ENCODE measurements at places on chromosomes 3 and 15. TPM values are rescaled to one million over a fixed set of nuclear protein-coding genes. Genes with fewer than 3 reads are reported as not detected.
A peak's percentile ranks its signal among the peaks of the same experiment; 100 is the strongest.

The GPR160 gene
- polyA plus RNA-seq = 8.6 TPM

The PRSS50 gene
- 1.2 TPM for polyA plus RNA-seq

DNA sequence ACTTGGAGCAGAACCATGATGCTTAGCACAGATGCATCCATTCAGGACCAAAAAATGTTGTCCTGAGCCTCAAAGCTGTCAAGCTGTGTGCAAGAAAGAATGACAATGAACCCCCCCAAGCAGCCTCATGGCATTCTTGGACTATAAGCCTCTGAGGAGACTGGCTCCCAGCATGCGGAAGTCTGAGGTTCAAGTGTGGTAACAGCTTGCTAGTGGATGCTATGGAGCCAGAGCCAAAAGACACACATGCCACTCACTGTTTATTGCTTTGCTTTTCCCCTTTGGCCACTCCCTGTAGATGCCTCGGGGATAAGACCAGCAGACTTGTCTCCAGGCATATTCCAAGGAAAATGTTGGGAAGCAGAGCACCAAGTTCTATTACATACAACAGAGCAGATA is 38.2 kb upstream of the SNRK start:
- no peak for DNase-seq

The SLC2A2 gene
- not detected for polyA plus RNA-seq

DNA sequence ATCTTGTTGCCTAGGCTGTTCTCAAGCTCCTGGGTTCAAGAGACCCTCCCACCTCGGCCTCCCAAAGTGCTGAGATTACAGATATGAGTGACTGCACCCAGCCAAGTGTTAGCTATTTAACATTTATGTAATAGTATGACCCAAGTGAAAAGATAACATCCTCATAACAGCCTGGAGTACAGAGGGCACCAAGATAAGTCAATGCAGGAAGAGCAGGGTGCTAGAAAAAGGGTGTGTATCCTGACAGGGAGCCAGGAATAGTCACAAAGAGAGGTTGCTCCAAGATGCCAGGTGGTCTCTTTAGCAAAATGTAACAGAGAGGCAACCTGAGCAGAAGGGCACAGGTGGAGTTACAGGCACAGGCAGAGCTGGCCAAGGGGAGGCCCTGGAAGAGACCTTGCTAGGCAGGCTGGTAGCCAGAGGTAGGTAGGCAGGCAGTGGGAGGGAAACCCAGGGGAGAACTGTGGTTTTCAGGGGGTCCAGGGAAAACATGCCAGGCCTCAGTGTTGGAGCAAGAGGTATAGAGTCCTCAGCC is 277.4 kb downstream of the ERC2 start:
- no peak for DNase-seq

- DNase-seq = no peak
Observed at GRCh38 chr3:170809007-170809974, 60.7 kb downstream of the RPL22L1 start.

The CADM2 gene
- polyA plus RNA-seq = 1.7 TPM

DNA sequence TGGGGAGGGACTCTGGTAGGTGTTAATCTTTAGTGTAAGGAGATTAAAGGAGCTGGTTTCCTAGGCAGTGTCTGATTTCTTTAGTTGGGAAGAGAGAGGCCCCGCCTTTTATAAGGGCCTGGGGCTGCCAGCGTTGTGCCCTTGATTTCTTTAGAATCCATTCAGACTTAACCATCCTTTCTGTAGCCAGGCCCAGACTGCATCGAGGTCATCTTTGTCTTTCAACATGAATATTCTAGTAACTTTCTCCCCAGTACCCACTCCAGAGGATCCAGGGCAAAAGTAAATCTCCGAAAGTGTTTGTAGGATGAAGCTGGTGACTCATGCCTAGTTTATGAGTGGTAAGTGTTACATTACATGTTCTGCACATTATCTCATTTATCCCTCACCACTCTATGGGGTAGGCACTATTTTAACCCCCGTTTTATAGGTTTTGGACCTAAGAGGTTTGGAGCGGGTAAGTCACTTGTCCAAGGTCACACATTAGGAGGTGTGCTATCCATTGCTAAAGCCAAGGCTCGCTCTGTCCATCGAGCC is 11.8 kb upstream of the USP3 start:
- no peak for DNase-seq

- DNase-seq = no peak
Observed at GRCh38 chr15:68235022-68235421, 5.5 kb upstream of the CLN6 start.

- DNase-seq = no peak
Observed at GRCh38 chr3:161508852-161509477, 12.4 kb downstream of the OTOL1 start.

The UBE2E1 gene
- polyA plus RNA-seq = 171 TPM

DNA sequence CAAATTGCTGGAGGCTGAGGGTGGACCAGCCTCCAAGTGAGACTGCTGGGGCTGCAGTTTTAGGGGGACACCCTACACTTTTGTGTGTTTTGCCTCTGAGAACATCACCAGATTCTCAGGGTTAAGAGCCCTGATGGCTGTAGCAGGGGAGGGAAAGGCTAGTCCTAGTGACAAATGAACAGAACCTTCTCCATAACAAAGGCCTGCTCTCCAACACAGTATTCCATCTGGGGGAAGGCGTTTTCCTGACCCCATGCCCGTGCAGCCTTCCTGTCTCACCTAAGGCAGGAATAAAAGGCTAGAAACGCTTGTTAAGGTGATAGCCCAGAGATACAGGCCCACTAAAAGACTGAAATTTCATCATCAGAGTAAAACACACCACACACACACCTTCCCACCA is 50.2 kb upstream of the NSMCE3 start:
- no peak for DNase-seq

DNA sequence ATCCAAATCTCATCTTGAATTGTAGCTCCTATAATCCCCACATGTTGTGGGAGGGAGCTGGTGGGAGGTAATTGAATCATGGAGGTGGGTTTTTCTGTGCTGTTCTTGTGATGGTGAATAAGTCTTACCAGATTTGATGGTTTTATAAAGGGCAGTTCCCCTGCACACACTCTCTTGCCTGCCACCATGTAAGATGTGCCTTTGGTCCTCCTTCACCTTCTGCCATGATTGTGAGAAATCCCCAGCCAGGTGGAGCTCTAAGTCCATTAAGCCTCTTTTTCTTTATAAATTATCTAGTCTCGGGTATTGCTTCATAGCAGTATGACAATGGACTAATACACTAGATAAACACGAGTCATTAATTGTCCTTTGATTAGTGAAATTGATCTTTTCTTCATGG is 214.5 kb upstream of the CFAP20DC start:
- no peak for DNase-seq

GRCh38 chr3:152176998-152177397 is 91.7 kb upstream of the MBNL1 start:
- no peak for DNase-seq

GRCh38 chr3:182240474-182240873 is 528.7 kb downstream of the SOX2 start:
- DNase-seq = no peak

- DNase-seq = no peak
Observed at GRCh38 chr3:182183716-182184430, 472.1 kb downstream of the SOX2 start.

The CDC25A gene
- polyA plus RNA-seq = 7.5 TPM

GRCh38 chr3:151278230-151278629 is at the start of gene P2RY14:
Gene P2RY14, minus strand, starts transcription at chr3:151278542. Its CDS starts 64,226 bp downstream, at chr3:151214316.
- no peak for DNase-seq

The FAIM gene
- polyA plus RNA-seq = 31.0 TPM

The CEMIP gene
- 13.7 TPM for polyA plus RNA-seq

The DUOXA2 gene
- not detected for polyA plus RNA-seq

The TRAT1 gene
- polyA plus RNA-seq = 0.15 TPM

DNA sequence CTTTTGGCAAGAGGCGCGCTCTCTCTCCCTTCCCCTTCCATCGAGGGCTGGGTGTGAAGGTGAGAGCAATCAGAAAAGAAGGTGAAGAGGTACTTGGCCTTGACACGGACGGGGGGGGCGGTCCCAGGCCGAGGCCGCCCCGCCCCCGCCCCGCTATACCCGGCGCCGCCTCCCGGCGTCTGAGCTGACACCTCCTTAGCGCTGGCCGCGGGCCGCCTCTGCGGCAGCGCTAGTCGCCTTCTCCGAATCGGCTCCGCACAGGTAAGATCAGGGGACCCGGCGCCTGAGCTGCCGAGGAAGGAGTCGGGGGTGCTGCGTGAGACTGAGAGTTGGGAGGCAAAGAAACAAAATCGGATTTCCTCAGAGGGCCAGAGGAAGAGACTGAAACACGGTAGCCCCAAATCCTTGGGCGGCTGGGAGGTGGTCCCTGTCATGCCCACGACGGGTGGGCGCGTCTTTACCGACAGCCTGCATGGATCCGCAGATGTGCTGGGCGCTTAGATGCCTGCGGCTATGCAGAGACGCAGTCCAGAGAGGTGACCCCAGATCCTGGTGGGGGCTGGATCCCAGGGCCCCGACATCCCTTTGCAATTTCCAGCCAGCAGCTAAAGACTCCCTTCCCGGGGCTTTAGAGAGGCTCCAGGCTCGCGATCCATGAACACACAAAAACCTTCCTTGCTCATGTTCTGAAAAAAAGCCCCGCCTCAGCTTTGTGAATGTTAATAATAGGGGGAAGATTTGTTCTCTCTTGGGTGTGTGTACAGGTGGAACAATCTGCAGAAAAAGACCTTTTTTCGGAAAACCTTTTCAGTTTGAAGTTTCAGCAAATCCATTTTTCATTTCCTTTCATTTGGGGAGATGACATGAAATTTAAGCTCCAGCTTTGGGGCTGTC is at the start of gene ENTPD3:
Gene ENTPD3, plus strand, starts transcription at position 184 of the 894 bp plus-strand sequence. CDS start 874 bp downstream, outside the sequence.
- DNase-seq = peak; percentile 25

GRCh38 chr3:139774560-139775302 is 97.0 kb upstream of the NMNAT3 start:
- peak; percentile 23 for DNase-seq

DNA sequence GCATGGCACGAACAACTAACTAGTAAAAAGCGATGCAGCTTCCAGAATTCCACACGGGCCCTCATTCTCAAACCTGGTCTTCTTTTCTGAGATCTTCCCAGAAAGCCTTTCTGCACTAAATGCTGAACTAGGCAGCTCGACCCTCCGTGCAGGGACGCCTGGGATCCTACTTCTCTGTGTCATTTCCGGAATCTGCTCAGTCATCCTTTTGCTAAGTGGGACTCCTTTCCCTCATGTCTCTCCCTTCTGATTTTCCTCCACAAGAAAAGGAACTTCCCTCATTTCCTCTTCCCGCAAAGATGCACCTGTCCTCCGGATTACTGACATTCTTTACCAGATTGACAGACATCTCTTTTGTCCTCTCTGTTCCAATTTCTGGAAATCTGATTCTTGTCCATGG is 9.2 kb upstream of the HES1 start:
- DNase-seq = no peak

The ISL2 gene
- polyA plus RNA-seq = not detected

- DNase-seq = no peak
Observed at GRCh38 chr3:46965151-46965550, 11.4 kb downstream of the CCDC12 start.

GRCh38 chr15:48001393-48002039 is 119.3 kb upstream of the SLC24A5 start:
- DNase-seq = no peak

The CELF6 gene
- polyA plus RNA-seq = 1.8 TPM

DNA sequence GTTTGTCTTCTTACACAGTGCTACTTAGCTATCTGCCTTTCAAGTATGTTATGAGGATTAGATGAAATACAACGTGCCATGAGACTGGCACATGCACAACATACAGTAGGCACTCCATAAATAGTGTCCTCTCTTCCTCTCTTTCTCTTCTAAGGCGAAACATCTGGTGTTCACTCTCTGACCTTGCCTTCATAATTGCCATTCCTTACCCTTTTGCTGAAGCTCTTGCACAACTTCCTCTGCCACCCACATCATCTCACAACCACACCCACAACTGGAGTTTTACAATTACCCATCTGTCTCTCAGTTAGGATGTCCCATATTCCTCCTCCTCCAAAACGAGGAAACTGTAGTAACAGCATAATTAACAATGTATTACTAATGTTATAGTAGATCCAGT is 26.4 kb upstream of the ACP3 start:
- no peak for DNase-seq

DNA sequence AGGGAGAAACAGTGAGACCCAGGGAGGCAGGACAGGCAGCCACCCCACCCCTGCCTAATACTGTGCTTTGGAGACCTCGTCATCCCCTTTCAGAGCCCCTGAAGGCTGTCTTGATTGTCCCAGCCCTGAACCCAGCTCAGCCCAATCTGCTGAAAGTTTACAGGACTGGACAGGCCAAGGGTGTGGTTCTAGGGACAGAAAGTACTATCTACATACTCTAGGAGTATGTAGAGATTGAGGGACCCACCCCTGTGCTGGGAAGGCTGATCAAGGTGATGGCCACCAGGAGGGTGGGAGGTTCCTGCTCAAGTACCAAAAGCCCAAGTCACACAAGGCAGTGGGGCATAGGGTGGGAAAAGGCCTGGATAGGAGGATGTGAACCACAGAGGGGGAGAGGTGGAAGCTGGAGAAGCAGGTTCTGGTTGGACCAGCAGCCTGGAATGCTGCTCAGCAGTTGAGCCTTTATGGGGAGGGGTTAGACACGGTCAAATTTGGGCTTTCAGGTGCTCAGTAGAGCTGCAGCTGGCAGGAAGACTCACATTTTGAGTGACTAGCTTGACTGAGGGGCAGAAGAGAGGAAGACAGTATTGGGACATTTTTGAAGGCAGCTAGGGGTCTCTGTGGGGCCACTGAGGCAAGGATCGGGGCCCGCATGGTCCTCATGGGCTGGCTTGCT is 6.7 kb downstream of the NBEAL2 start:
- DNase-seq = no peak

The AMIGO3 gene
- polyA plus RNA-seq = 0.66 TPM

The AADACL2 gene
- not detected for polyA plus RNA-seq

DNA sequence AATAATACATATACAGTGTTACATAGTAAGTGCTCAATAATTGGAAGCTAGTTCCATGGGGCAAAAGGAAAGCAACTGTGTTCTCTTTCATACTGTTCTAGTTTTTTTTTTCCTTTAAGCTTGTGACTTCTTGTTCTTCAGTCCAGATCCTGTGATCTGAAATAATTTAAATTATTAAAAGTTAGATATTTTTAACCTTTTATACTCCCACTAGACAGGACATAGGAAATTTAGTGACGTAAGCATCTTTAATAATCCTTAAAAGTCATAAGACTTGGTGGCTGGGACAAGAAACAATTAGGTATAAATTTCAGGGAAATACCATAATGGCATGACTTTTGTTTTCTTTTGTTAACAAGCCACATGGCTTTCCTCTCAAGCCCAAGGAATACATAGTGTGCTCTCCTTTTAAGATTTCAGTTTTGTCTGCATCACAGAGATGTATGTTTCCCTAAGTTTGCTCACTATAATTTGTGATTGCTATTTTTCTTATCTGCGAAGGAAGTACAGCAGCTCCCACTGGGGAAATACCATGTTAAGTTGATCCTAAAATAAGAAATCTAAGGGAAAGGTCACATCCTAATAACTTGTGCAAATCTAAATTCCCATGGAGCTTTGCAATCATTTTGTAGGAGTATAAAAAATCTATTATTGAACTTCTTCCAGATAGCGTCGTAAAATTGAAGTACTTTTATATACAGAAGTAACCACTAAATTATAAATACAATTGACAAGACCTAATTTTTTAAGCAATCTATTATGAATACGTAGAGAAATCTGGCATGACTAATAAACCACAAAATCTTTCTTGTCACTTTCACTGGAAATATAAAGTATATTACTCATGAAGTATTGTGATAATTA is 30.1 kb downstream of the PPARG start:
- DNase-seq = no peak
